ENCODE measurements at places on chromosomes 3 and 15.

DNA sequence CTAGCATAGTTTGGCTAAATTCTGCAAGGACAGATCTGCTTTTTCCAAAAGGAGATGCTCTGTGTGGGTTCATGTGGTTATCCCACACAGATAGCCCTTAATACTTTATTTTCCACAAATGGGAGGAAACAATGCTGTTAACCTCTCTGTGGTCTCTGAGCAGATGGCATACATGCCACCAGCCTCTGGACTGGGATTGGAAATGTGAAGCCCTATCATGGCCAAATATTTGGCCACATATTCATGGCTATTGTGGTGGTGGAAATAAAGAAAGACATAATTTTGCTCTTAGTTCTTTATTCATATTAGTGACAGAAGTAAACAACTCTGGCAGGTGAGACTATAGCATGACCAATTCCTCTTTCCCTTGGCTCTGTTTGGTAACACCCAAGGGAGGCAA is 726.2 kb downstream of the ROBO1 start:
- no peak for DNase-seq

DNA sequence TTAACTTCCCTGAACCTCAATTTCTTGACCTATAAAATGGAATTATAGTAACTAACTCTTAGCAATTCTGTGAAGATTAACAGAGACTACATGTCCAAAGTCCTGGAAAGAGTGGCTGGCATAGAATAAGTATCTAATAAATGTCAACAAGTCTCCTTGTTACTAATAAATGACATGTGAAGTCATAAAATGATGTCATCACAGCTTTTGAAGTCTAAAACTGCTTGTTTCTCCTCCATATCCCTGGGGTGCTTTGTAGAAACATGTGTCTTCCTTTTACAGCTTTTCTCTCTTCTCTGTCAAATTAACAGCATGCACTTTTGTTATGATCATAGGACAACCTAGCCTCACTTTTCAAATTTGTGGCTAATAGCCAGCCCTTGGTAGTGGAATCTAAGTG is 510.2 kb downstream of the NTRK3 start:
- no peak for DNase-seq

GRCh38 chr3:177193688-177194268 is 3.5 kb downstream of the TBL1XR1 start:
- DNase-seq, result no peak

- DNase-seq, result no peak
Measured at GRCh38 chr3:94036909-94037507, 8.6 kb upstream of the STX19 start.

- no peak for DNase-seq
Measured at GRCh38 chr3:67551361-67552016, 102.9 kb downstream of the SUCLG2 start.

DNA sequence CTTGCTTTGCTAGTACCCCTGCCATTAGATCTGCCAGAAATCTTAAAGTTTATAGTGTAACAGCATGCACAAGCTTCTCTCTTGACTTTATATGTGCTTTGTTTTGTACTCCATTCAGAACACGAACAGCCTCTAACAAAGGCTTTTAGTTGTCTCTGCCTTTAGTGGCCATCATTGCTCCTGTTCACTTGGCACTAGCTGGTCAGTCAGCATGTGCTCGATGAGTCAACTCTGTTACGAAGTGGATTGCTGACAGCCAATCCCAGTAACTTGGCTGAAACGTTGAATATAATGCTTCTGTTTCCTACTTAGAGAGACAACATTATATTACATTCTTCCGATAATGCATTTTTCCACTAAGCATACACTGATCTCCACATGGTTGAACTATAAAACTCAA is 349.2 kb downstream of the NAALADL2 start:
- no peak for DNase-seq

DNA sequence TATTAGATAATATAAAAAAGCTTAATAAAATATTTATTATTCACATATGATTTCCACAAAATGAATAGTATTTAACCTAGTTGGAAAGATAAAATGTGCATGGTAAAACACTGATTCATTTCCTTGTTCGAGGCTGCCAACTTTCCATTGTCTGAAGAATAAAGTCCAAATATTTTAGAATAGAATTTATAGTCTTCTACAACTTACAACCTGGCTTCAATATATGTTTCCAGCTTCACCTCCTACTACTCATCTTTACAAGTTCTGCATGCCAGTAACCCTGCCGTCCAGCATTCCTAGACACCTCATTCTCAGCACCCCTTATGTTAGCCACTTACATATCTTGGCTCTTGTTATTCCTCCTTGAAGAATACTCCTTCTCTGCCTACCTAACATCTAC is 244.5 kb downstream of the FGF12 start:
- no peak for DNase-seq

All from stimulated activated CD4-positive, alpha-beta T cell treated with anti-CD3 and anti-CD28 coated beads, Interleukin-15, amount 100 ng/mL, for 48 hours (primary cell).